Activated CD4-positive, alpha-beta T cell treated with anti-CD3 and anti-CD28 coated beads, Interleukin-2, Interleukin-6, amounts not matched to agents 100 ng/mL and 50 ng/mL, durations not matched to agents 16 hours and 8 hours (primary cell): ENCODE measurements at places on chromosomes 16 and 17.

DNA sequence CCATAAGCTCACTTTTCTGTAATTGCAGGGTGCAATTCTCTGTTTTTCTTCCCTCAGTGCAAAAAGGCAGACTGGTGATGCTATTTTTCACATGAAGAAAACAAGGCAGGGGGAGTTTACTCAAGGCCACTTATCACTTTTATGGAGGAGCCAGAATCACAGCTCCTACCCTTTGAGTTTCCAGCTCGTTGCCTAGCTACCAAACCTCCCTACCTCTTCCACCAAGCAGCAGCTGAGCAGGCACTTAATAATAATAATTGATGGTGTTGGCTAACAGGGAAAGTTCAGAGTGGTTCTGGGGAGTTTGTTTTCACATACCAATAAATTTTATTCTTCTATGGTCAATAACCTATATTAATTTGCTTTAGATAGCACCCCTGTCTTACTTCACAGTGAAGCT, 31.9 kb upstream of the MPHOSPH6 start:
- DNase-seq, result no peak

DNA sequence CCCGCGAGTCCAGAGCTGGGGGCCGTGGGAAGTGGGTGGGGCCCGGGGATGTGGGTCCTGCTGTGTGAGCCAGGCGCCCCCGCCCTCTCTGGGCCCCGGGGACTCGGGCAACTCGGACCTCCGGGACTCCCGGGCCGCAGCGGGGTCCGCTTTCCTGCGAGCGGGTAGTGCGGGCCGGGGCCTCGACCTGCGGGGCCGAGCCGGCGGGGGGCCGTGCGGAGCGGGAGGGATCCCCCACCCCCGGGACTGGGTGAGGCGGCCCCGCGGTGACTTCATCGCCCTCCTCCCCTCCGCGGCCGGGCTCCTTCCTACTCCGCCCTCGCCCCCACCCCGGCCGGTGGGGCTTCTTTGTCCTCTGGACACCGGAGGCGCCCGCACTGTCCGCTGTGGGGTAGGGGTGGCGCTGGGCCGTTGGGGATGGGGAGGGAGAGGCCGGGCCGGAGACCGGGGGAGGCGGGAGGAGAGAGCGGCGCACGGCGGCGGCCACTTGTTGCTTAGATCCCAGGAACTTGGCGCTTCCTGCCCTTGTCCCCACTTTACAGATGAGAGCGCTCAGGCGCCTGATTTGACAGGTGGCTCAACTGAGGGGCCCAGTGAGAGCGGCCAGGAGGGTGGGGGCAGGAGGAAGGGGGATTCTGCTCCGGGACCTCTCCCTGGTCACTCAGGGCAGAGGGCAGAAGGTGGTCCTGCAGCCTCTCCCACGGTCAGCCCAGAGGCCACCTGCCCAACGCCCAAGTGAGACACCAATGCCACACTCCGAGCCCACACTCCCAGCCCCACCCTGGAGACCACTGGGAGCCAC, 874 bp downstream of the CMTM3 start:
- DNase-seq, result peak; percentile 30

DNA sequence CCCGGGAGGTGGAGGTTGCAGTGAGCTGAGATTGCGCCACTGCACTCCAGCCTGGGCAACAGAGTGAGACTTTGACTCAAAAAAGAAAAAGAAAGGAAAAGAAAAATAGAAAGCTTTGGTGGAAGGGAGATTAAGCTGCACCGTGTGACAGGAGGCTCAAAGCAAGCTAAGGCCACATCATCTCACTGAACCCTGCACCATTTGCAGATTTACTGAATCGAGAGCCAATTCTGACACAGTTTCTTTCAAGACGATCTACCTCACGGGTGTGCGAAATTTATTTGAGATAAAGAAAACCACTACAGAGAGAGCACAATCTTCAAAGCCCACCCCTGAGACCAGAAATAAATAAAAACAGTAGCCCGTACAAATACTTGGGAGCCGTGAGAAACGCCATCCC, 49.6 kb downstream of the RTN4RL1 start:
- peak; percentile 40 for DNase-seq

DNA sequence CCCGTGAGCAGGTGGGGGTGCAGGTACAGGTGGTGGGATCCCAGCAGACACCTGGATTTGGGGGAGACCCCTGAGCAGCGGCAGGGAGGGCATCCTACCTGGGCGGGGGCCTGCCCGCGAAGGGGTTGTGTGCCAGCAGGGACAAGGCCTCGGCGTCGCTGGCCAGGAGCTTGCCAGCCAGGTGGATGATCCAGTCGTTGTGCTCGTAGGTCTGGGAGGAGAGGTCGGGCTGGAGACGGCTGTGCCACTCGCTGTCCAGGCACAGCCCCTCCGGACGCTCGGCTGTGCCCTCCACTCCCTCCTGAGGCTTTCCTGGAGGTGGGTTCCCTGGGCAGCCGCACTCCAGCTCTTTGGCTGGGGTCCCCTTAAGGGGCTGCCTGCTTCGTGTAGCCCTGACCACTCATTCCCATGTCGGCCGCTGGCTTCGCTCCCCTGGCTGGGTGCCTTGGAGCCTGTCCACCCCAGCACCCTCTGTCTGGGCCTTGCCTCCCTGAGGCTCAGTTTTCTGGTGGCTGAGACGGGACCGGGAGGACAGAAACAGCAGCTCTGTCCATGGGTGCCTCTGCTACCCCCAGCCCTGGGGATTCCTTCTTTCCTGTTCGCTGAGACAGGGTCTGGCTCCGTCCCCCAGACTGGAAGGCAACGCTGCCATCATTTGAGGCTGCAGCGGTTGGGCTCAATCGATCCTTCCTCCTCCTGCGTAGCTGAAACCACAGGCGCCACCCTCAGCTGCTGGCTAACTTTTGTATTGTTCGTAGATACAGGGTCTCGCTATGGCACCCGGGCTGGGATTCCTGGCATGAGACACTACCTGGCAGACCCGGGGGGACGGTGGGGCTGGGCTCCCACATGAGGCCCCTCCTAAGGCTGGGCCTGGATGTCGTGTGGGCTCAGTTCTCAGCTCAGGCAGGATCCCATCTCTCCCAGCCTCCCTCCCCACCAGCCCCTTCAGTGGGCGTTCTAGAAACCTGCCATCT, 68.6 kb upstream of the GNG13 start:
- DNase-seq, result no peak

- no peak for DNase-seq
Observed at GRCh38 chr16:86232496-86232895, 277.8 kb upstream of the FOXF1 start.

DNA sequence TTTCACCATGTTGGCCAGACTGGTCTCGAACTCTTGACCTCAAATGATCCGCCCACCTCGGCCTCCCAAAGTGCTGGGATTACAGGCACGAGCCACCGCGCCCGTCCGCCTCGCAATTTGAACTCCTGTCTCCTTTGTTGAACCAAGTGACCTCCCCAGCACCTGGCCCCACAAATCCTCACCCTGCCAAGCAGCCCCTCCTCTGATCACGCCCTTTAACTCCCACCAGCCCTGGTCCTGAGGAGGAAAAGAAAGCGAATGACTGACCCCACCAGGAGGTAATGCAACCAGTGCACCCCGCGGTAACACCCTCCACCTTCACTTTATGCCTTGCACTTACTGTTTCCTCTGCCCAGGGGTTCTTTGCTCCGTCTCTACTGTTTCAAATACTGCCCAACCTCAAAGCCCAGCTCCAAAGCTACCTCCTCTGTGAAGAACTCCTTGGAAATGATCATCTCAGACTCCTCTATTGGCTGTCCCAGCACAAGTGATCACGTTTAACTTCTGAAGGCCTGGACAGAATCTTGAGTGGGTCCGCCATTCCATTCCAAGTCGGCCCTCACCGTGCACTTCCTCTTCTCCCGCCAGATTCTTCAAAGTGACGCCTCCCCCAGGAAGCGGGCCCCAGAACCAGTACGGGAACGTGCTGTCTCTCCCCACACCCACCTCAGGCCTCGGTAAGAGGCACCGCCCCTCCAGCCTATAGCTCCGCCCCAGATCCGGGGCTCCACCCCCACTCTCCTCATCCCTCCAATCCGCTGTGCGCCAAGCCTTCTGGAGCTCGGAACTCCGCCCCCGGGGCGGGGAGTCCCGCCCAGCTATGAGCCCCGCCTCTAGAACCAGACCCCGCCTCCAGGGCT, 4.4 kb downstream of the CD19 start:
- DNase-seq, result peak; percentile 87

DNA sequence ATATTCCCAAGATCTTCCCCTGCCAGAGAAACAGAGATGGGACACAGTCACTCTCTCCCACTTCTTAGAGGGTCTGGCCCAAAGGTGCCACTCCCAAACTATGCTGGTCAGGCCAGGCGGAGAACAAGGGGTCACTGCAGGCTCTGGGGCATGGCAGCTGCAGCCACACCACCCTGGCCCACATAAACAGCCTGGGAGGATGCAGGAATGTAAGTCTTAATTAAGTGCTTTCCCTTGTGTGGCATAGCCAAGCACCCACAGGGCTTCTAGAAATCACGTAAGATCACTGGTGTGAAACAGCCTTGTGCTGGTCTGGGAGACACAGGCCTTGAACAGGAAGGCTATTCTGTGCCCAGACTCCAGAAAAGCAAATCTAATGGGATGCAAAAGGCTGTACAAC, 31.5 kb downstream of the ABCC12 start:
- no peak for DNase-seq

- no peak for DNase-seq
Observed at GRCh38 chr17:50884439-50885311, 18.5 kb upstream of the TOB1 start.

GRCh38 chr17:74779501-74779900, 3.4 kb upstream of the NAT9 start:
- no peak for DNase-seq

DNA sequence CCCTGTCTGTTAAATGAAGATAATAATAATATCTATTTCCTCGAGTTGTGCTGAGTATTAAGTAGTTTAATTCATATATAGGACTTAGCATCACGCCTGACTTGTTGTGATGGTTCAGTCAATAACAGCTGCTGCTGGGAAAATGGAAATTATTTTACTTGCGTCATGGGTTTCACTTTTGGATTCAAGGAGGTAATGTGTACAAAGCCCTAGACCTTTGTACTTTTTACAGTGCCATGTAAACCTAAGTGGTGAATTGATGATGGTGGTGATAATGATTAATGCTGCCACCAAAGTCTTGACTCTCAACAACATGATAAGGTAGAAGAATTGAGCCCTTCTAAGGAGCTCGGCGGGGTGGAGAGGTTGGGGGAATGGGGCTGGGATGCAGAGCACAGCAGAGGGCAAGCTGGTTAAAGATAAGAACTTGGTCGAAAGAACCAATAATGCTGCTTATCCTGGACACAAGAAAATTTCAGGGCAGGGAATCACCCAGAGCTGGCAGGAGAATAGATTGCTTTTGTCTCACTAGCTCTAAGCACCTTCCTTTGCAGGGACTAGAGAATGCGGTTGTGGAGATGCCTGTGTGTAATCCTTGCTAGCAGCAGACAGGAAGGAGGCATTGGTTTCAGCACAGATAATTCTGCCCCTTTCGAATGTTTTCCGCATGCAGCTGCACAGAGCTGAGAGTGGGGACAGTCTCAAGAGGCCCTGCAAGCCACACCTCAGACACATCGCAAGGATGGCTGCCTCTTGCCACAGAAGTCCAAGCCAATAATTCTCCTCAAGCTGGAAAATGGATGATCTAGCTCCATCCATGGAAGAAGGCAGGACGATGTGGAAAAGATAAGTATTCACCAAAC, 187.1 kb downstream of the TMEM114 start:
- no peak for DNase-seq

GRCh38 chr17:77332981-77333685, 192.4 kb downstream of the SEC14L1 start:
- DNase-seq, result peak; percentile 76

DNA sequence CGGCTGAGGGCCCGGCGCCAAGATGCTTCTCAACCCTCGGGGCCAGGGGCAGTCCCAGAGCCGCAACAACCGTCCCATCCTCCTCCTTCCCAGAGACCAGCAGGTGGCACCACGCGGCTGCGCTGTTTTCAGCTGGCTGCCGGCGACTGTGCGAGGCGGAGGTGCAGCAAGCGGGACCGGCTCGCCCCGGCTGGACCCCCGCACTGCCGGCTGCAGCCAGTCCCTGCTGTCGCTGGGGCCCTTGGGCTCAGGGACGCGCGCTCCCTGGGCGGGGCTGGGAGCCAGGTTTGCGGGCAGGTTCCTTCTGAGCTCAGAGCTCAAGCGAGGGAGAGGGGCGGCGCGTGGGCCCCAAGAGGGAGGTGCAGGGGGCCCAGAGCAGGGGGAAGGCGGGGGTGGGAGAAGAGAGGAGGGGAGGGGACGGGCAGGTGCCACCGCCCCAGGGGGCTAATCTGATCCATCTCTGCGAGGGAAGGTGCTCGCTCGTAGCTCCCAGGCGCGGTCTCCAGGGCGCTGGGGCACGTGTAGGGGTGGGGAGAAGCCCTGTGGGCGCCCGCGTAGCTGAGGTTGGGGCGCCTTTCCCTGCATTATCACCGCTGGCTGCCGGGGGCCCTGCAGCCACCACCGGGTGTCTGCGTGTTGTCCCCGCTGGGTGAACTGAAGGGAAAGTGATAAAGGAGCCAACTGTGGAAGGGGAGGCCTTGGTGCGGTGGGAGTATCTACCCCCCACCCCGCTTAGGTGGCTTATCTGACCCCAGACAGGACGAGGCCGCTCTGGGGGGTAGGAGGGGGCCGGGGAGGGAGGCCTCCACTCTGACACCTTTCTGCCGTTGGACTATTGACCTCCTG, 24.2 kb downstream of the STAT5A start:
- peak; percentile 85 for DNase-seq

GRCh38 chr17:72188801-72189200, 68.0 kb downstream of the SOX9 start:
- no peak for DNase-seq

GRCh38 chr17:76402711-76403110, 18.3 kb downstream of the SPHK1 start:
- DNase-seq, result no peak

DNA sequence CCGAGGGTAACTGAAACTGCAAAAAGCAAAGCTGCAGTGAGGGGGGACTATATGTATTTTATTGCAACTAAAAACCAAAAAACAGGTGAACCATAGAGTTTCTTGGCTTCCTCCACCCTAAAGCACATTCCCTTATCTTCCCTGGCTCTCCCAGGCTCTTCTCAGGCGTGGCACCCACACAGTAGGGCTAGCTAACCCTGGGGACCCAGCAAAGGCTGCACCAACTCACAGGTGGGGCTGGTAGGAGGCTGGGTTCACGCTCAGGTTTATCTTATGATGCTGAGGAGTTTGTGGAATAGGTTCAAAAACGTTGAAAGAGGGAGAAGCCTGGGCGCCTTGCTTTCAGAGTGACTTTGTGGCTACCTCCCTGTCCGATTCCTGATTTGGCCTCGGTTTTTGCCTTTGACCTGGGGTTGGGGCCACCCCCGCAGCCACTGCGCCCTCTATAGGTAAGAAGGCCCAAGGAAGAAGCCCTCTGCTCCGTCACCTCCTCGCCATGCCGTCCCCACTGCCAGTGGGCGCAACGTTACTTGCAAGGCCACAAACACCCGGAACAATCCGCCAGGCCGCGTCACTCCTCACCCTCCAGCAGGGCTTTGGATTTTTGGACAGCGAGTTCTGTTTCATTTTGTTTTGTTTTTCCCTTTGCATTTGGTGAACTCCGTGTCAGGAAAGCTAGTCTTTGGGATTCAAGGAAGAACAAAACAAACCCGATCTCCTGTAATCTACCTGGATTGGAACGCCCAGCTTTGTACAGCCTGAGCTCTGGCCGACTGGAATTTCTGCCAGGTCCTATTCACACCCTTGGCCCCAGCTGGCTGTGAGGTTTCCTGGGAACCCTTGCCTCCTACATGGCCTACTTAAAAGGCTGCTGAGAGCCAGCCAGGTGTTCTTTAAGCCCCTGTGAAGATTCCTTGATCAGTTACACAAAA, 60.8 kb downstream of the TBC1D16 start:
- no peak for DNase-seq
